ENCODE measurements at places on chromosomes 5 and 9. TPM values are rescaled to one million over a fixed set of nuclear protein-coding genes. Genes with fewer than 3 reads are reported as not detected.

DNA sequence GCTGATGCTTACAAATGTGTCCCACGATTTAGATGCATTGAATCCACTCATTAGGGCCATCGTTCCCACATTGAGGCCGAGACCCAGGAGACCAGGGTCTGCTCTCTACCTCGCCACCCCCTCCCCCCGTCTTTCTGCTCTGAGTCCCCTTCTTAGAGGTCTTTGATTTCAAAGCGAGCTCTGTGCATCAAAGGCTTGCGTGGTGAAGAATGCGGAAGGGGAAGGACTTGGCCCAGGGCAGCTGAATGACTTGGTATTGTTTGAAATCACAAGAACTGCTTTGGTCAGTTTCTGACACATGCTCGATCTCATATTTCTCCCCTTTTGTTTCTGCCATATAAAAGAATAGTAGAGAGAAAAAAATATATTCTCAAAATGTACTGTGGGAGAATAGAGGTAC, 78.3 kb upstream of the IRX1 start:
- no peaks in the 10 kb centered on the region for H3K36me3 ChIP-seq
- H3K4me1 ChIP-seq: no peaks in the 10 kb centered on the region
- H3K27ac ChIP-seq: no peak overlapping the region
- no peak for DNase-seq
- no peaks in the 10 kb centered on the region for H3K27me3 ChIP-seq
- H3K4me3 ChIP-seq: no peak overlapping the region

- H3K27me3 ChIP-seq: peaks cover 92% of the 10 kb centered on the region
- no peak for DNase-seq
- no peak overlapping the region for H3K4me3 ChIP-seq
- no peak overlapping the region for H3K27ac ChIP-seq
Observed at GRCh38 chr5:176789873-176790615, 20.3 kb upstream of the UNC5A start.

DNA sequence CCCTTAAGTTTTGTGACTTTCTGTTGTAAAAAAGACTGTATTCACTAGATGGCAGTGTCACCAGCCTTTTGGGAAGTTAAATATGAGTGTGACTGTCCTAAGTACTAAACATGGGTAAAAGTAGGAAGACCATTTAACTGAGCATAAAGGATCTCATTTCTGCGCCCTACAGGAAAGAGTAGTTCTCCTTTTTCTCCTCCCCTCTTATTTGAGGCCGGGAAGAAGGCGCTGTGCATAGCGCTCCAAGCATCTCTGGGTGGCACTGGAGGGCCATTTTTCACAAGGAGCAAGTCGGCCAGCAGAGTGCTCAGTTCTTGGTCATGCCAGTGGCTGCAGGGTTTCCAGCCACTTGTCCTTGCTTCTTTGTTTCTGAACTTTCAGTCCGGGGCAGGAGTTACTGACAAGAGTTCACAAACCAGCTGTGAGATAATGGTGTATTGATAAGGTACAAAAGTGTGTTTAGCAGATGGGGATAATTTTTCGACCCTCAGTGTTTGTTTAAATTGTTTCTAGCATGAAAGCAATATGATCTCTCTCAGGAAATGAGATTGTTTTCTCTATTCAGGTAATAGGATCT, 227.6 kb upstream of the DMRT1 start:
- peak; percentile 92 for DNase-seq
- H3K27ac ChIP-seq: peak overlapping the region; percentile 61
- peaks cover 43% of the 10 kb centered on the region for H3K4me1 ChIP-seq
- no peaks in the 10 kb centered on the region for H3K36me3 ChIP-seq

RASEF gene
- polyA plus RNA-seq: 16.8 TPM

TAS2R1 gene
- polyA plus RNA-seq: not detected

DNA sequence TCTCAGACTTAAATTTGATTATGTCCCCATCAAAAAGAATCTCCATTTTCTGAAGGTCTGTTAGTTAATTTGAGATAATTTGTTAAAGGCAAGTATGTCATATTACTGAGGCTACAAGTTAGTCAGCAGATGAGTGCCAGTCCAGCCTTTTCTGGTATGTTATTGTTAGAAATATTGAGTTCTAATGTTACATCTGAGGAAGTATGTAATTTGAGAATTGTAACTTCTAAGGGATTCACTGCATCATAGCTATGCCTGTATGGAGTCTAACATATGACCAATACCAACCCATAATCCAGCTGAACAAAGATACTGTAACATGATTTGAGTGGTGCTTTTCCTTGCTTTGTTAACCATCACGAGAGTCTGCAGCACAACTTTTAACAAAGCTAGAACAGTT, 13.9 kb downstream of the SLC23A1 start:
- peaks cover 10% of the 10 kb centered on the region for H3K4me1 ChIP-seq
- DNase-seq: no peak
- H3K27me3 ChIP-seq: no peaks in the 10 kb centered on the region
- no peak overlapping the region for H3K4me3 ChIP-seq
- peaks cover 36% of the 10 kb centered on the region for H3K36me3 ChIP-seq
- H3K27ac ChIP-seq: no peak overlapping the region

FCN2 gene
- not detected for polyA plus RNA-seq

- H3K4me3 ChIP-seq: peak overlapping the region; percentile 92
- DNase-seq: no peak
- peak overlapping the region; percentile 98 for H3K27ac ChIP-seq
Observed at GRCh38 chr5:133051061-133051541, 712 bp upstream of the HSPA4 start.

AGTPBP1 gene
- 5.5 TPM for polyA plus RNA-seq

- H3K27ac ChIP-seq: no peak overlapping the region
- no peak overlapping the region for H3K4me3 ChIP-seq
- no peaks in the 10 kb centered on the region for H3K36me3 ChIP-seq
- no peak for DNase-seq
Observed at GRCh38 chr5:40569546-40570270, 110.0 kb upstream of the PTGER4 start.

IL5 gene
- polyA plus RNA-seq: not detected

CFAP77 gene
- polyA plus RNA-seq: not detected

CYLC2 gene
- not detected for polyA plus RNA-seq

DNA sequence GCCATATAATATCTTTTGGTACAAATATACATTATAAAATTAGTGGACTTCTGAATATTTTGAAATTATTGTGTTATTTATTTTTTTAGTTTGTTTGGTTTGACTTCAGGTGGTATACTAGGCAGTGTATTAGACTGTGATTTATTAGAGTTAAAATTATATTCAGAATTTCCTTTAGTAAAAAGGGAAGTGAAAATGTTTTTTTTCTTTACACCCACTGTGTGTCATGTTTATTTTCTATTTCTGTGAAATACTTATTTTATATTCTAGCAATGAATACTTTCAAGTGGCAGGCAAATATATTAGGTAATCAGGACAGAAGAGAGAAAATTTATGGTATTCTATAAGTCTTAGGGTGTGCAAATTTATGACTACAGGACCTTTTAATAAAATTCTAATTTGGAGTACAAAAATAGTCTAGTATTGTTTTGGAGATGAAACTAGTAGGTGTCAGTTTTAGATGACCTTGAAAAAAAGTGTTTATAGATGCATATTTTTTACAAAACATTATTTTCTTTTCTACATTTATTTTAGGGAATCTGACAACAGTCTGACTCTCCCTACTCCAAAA, 8.8 kb downstream of the CSNK1G3 start:
- H3K27me3 ChIP-seq: no peaks in the 10 kb centered on the region
- H3K36me3 ChIP-seq: no peaks in the 10 kb centered on the region
- no peak overlapping the region for H3K4me3 ChIP-seq

DNA sequence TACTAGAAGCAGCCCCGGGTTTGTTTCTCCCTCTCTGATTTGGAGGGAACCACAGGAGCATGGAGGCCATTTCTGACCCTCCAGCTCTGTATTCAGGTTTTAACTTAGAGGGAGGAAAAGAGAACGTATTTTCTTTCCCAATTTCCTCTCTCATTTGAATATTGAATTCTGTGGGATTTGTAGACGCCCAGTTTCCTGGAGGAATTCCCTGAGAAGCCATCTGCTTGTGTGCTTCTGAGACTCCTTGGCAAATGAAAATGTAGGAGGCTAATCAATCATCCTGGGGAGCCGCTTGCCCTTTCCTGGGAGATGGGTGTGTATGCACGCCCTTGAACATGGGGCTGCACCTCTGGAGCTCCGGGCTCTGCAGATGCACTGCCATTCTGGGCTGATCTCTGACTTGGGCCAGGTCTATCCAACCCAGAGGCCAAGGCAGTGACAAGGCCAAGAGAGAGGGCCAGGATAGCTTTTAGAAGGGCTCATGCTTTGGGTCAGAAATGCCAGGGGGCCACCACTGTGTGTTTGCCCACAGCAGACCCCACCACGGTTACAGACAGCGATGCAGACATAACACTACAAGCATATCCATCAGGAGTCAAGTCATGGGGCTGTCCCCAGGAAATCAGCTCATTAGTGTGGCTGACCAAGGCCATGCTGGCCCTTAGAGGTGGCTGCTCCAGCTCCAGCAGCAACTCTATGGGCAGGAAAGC, 174.5 kb downstream of the C5orf15 start:
- DNase-seq: no peak
- H3K27ac ChIP-seq: no peak overlapping the region
- no peaks in the 10 kb centered on the region for H3K27me3 ChIP-seq
- no peak overlapping the region for H3K4me3 ChIP-seq

FAM78A gene
- polyA plus RNA-seq: 1.4 TPM

DNA sequence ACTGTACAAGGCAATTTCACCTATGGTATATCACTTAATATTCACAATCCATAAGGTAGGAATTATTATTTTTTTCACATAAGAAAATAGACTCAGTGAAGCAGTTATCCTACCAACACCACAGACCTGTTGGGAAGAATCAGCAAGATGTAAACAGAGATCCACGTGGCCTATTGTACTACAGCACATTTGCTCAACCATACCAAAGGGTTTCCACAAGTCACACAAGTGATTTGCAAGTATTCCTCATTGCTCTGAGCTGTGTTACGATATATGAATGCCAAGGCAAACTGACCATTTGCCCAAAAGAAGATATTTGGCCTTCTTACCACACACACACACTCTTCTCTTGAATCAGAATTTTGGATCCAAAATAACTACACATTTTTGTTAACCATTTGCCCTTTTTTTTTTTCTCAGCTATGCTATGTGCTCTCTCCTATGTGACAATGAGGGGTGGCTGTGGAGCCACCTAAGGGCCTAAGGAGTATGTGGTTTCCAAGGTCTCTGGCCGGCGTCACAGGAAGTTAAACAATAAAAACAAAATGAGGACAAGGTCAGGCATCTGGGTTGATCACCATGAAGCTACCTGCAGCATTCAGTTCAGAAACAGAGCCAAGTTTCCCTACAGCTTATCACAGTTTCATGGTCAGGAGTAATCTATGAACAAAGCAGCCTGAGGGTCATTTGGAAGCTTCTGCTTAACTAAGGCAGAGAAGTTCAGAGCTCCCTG, 171.0 kb upstream of the FREM1 start:
- no peaks in the 10 kb centered on the region for H3K27me3 ChIP-seq
- H3K36me3 ChIP-seq: no peaks in the 10 kb centered on the region
- no peak for DNase-seq
- no peak overlapping the region for H3K4me3 ChIP-seq
- H3K4me1 ChIP-seq: no peaks in the 10 kb centered on the region

DNA sequence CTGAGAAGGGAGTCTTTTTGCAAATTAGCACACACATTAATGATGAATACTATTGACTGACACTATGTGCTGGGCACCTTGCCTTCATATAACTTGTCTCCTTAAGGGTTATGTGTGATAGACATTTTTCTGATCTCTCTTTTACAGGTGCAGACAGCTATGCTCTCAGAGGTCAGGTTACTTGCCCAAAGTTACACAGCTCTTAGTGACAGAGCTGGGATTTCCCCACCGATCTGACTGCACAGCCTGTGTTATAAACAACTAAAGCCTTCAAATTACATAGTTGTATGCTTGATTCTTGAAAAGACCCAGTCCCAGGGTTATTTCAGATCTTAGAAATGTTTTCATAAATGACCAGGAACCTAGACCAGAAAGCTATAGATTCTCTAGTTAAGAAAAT, 462.7 kb downstream of the EBF1 start:
- no peak overlapping the region for H3K27ac ChIP-seq
- no peak overlapping the region for H3K4me3 ChIP-seq
- no peak for DNase-seq
- no peaks in the 10 kb centered on the region for H3K4me1 ChIP-seq

DNA sequence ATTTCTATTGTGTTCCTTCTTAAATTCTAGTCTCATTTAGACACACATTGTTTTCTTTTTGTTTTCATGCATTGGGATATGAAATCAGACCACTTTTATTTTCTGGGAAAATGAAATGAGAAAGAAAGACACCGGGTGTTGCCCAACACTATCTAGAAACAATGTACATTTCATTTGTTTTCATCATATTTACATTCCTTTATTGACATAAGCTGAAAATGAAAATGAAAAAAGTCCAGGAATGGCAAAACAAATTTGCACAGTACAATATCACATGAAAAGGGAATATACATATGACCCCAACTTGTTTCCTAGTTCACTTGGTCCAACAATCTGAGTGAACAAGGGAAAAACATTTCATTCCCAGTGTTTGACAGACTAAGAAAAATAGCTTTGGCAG, 20.7 kb downstream of the IFNE start:
- H3K27me3 ChIP-seq: no peaks in the 10 kb centered on the region
- no peaks in the 10 kb centered on the region for H3K4me1 ChIP-seq
- no peaks in the 10 kb centered on the region for H3K36me3 ChIP-seq
- H3K4me3 ChIP-seq: no peak overlapping the region
- H3K27ac ChIP-seq: no peak overlapping the region

DNA sequence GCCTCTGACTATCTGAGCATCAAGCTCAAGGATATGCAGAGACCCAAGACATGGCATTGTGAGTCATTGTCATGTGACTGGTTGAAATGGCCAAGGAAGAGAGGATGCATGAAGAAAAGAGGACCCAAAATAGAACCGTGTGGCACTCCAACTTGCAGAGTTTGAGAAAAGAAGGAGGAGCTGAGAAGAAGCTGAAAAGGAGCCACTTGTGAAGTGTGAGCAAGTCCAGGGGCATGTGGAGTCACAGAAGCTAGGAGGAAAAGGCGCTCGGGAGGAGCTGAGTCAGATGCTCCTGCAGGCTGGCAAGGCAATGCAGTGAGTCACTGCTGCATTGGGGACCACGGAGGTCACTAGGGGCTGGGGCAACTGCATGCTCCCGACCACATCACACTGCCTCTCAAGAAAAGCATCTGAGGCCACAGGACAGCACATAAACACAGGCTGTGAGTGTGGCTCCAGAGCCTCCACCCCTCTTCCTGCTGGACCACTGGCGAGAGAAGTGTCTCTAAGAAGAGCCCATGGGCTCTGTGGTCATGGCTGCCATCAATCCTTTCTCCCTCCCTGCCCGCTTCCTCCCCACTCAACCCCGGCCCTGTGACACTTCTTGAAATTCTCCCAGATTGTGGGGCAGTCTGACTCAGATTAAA, 197.6 kb downstream of the DRD1 start:
- H3K27me3 ChIP-seq: no peaks in the 10 kb centered on the region
- H3K4me1 ChIP-seq: no peaks in the 10 kb centered on the region

GRCh38 chr9:33992632-33993031, 56.1 kb downstream of the UBAP2 start:
- no peak overlapping the region for H3K27ac ChIP-seq
- H3K4me3 ChIP-seq: no peak overlapping the region
- H3K4me1 ChIP-seq: no peaks in the 10 kb centered on the region
- H3K36me3 ChIP-seq: peaks cover 8% of the 10 kb centered on the region
- no peaks in the 10 kb centered on the region for H3K27me3 ChIP-seq
- DNase-seq: no peak

Data from sigmoid colon (tissue), 7 donors.